ENCODE measurements at places on chromosomes 6 and 20. TPM values are rescaled to one million over a fixed set of nuclear protein-coding genes. Genes with fewer than 3 reads are reported as not detected.

SEC23B gene
- total RNA-seq, result 20.5 TPM

EPB41L1 gene
- total RNA-seq, result 33.9 TPM

GPLD1 gene
- total RNA-seq, result 0.44 TPM

ELOVL4 gene
- 2.7 TPM for total RNA-seq

MYMX gene
- not detected for total RNA-seq

SLC22A3 gene
- total RNA-seq, result 6.3 TPM

PSMB1 gene
- 183 TPM for total RNA-seq

STMN3 gene
- 41.1 TPM for total RNA-seq

RNF182 gene
- 0.12 TPM for total RNA-seq

CST2 gene
- not detected for total RNA-seq

APMAP gene
- 60.8 TPM for total RNA-seq
